BJ (cell line): ENCODE measurements at places on chromosomes 7 and 10. TPM values are rescaled to one million over a fixed set of nuclear protein-coding genes. Genes with fewer than 3 reads are reported as not detected.

Gene ACHE
- polyA plus RNA-seq: 0.05 and 0.22 TPM in 2 replicates

DNA sequence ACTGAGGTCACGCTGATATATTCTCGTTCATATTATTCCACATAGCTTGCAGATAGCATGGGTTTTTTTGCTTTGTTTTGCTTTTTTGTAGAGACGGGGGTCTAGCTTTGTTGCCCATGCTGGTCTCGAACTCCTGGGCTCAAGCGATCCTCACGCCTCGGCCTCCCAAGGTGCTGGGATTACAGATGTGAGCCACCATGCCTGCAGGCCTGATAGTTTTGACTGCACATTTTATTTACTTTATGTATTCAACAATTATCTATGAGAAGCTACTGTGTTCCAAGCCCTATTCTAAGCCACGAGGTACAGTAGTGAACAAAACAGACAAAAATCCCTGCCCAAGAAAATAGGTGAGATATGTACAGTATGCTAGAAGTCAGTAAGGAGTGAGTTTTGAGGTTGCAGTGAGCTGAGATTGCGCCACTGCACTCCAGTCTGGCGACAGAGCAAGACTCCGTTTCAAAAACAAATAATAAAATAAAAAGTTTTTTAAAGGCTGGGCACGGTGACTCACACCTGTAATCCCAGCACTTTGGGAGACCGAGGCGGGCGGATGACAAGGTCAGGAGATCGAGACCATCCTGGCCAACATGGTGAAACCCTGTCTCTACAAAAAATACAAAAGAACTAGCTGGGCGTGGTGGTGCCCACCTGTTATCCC, 1.3 kb upstream of the YWHAG start:
- no peak for DNase-seq

Gene VWA2
- polyA plus RNA-seq: 0.07 TPM in 1 of 2 replicates, not detected in the other

Gene LRRTM3
- not detected in 2 replicates for polyA plus RNA-seq

DNA sequence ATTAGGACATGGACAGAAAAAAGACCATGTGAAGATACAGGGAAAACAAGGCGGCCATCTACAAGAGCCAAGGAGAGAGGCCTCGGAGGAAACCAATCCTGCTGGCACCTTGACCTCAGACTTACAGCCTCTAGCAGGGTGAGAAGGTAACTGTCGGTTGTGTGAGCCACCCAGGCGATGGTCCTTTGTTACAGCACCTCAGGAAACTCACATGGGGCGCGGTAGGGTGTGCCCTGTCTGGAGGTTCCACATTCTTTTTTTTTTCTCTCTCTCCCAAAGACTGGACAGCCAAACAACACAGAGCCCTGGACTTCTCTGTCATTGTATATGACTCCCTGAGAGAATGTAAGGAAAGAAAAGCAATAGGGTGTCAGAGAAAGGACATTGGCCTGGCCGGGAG, 163.2 kb downstream of the KCNMA1 start:
- no peak for DNase-seq

Gene SPDYE9
- not detected in 2 replicates for polyA plus RNA-seq
